Left ventricle myocardium inferior (tissue), 1 donor: ENCODE measurements at places on chromosomes 5 and 9.

DNA sequence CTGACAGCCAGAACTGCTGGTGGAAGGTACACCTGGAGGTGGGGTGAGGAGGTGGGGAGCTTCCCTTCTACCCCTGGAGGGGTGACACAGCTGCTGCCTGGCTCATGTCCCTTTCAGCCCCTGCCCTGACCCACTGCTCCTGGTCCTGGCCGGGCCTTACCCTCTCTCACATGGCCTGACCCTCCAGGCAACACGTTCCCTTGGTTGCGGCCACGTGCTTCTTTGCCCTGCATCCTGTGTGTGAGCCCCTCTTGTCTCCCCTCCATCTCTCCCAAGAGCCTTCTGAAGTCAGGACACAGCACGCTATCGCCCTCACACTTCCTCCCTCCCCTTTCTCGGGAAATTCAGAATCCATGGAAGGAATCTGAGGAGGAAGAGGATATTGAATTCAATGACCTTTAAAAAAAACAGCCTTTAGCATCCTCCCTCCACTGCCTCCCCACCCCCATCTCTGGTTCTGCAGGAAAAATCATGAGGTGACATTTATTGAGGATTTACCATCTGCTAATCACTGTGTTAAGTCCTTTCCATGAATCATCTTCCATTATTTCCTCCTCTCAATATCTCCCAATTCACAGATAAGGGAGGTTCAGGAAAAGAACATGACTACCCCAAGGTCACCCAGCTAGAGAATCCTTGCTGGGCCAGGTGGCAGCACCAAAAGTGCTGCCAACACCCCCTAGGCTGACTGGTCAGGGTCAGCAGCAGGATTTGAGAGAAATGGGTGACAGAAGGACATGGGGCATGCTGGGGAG lies 8.3 kb downstream of the AQP3 start:
- H3K27me3 ChIP-seq: peaks cover 23% of the 10 kb centered on the region
- H3K4me3 ChIP-seq: no peak overlapping the region
- H3K4me1 ChIP-seq: peaks cover 34% of the 10 kb centered on the region
- no peak for DNase-seq
- H3K27ac ChIP-seq: peak overlapping the region; percentile 64

- H3K27ac ChIP-seq: peak overlapping the region; percentile 86
- no peaks in the 10 kb centered on the region for H3K27me3 ChIP-seq
- peaks cover 47% of the 10 kb centered on the region for H3K4me1 ChIP-seq
Observed at GRCh38 chr5:10301842-10302610, 5.7 kb downstream of the CMBL start.

DNA sequence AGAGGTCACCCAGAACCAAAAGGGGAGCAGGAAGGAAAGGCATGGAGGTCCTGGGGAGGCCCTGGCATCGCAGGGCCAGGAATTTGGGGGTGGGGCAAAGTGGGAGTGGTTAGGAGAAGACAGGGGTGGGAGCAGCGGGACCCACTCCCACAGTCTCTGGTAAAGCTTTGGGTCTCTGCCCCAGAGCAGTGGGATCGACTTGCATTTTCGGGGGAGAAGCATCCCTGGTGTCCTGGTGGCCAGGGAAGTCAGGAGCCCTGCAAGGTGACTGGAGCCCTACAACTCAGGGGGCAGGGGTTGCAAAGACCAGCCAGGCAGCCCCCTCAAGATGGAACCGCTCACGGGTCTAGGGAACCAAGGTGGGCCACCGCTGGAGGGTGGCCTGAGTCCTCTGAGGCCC lies 22.4 kb upstream of the GTF3C5 start:
- no peak overlapping the region for H3K27ac ChIP-seq
- no peak for DNase-seq
- no peak overlapping the region for H3K4me3 ChIP-seq
- H3K36me3 ChIP-seq: no peaks in the 10 kb centered on the region
- no peaks in the 10 kb centered on the region for H3K4me1 ChIP-seq
- H3K27me3 ChIP-seq: peaks cover 54% of the 10 kb centered on the region

GRCh38 chr9:1366276-1366675 lies 316.1 kb downstream of the DMRT2 start:
- H3K27ac ChIP-seq: no peak overlapping the region
- H3K27me3 ChIP-seq: no peaks in the 10 kb centered on the region
- H3K4me1 ChIP-seq: no peaks in the 10 kb centered on the region
- no peaks in the 10 kb centered on the region for H3K36me3 ChIP-seq
- H3K4me3 ChIP-seq: no peak overlapping the region
- no peak for DNase-seq

GRCh38 chr5:113217619-113218184 lies 217.1 kb downstream of the TSSK1B start:
- no peak for DNase-seq
- no peaks in the 10 kb centered on the region for H3K36me3 ChIP-seq
- peak overlapping the region; percentile 52 for H3K4me3 ChIP-seq
- H3K27ac ChIP-seq: peak overlapping the region; percentile 91

GRCh38 chr5:133930061-133930812 lies 38.2 kb downstream of the C5orf15 start:
- H3K27me3 ChIP-seq: peaks cover 14% of the 10 kb centered on the region
- DNase-seq: no peak
- no peak overlapping the region for H3K4me3 ChIP-seq
- H3K36me3 ChIP-seq: no peaks in the 10 kb centered on the region
- no peak overlapping the region for H3K27ac ChIP-seq

DNA sequence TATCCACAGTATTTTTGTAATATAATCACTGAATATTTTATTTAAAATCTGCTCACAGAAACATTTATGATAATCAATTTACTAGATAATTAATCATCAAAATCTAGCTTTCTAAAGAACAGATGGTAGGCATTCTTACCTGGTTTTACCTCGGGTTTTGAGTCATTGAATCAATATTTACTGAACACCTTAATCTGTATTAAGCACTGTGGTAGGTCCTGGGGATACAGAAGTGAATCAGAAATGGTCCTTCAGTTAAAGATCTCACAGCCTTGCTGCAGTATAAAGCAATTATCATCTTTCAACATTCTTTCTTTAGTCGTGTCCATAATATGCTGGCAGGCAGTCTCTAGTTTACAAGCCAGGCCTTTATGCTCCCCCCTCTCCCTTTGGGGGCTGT lies 2.0 kb upstream of the MEIKIN start:
- no peak overlapping the region for H3K27ac ChIP-seq
- peaks cover 6% of the 10 kb centered on the region for H3K27me3 ChIP-seq
- DNase-seq: no peak

DNA sequence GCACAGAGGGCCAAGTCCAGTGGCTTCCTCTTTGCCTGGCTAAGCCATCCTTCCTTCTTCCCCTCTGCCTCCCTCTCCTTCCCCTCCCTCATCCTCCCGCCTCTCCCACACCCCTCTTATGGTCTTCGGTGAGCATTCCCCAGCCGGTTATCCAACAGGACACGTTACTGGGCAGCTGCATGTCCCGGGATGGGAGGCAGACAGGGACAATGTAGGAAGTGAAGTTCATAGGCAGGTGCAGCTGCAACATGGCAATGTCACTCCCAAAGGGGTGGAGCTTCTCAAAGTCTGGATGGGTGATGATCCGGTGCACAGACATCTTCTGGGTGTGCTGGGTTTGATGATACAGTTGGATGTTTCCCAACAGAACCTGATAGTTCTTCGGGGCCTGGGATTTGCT lies 71.4 kb upstream of the SPTLC1 start:
- no peak overlapping the region for H3K4me3 ChIP-seq
- peaks cover 25% of the 10 kb centered on the region for H3K27me3 ChIP-seq
- no peak overlapping the region for H3K27ac ChIP-seq
- no peaks in the 10 kb centered on the region for H3K4me1 ChIP-seq
- DNase-seq: no peak

DNA sequence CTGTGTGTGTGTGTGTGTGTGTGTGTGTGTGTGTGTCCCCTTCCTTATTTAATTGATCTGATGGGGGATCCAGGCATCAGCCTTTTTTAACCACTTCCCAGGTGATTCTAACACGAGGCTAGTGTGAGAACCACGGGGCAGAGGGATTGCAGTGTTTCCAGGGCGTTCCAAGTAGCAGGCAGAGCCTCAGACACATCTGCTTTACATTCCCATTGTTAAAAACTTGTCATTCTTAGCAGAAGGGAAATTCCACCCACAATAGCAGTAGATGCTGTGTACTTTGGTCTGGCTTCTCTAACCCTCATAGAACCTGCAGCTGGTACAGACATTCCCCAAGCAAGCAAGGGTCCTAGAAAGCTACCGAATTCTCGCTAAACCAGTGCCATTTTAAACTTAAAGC lies 81.9 kb upstream of the SLC30A5 start:
- no peak overlapping the region for H3K27ac ChIP-seq
- H3K4me3 ChIP-seq: no peak overlapping the region
- no peak for DNase-seq
- no peaks in the 10 kb centered on the region for H3K27me3 ChIP-seq
- H3K36me3 ChIP-seq: no peaks in the 10 kb centered on the region

DNA sequence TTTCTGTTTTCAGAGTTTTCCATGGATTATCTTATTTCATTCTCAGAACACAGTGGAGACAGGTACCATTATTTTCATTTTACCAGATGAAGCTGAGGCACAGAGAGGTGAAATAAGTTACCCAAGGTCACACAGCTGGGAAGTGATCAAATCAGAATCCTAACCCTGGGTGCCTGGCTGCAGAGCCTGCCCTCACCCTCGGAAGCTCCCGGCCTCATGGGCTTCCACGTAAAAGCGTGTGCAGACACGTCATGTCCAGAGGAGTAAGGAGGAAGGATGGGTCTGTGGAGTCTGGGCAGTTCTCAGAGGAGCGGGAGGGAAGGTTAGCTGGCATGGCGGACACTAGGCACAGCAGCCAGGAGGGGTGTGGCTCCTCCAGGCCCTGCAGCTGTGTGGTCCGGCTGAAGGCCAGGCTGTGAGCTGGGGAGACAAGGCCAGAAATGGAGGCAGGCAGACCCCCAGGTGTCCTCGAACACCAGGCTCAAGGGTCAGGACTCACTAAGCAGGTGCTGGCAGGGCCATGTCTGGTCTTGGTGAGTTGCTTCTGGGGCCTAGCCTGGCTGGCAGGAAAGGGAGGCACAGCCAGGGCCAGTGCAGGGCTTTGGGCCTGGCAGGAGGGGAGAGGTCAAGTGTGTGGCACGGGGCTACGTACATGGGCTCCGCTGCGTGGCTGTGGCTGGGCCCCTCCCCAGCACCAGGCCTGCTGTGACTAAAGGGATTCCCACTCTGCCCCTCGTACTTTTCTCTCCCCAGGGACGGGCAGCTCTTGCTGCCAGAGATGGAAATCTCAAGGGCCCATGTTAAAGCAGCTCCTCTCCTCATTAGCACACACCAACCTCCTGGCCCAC lies 5.6 kb downstream of the TBC1D9B start:
- no peak overlapping the region for H3K27ac ChIP-seq
- H3K27me3 ChIP-seq: no peaks in the 10 kb centered on the region
- no peak overlapping the region for H3K4me3 ChIP-seq
- H3K4me1 ChIP-seq: peaks cover 11% of the 10 kb centered on the region
- no peak for DNase-seq

DNA sequence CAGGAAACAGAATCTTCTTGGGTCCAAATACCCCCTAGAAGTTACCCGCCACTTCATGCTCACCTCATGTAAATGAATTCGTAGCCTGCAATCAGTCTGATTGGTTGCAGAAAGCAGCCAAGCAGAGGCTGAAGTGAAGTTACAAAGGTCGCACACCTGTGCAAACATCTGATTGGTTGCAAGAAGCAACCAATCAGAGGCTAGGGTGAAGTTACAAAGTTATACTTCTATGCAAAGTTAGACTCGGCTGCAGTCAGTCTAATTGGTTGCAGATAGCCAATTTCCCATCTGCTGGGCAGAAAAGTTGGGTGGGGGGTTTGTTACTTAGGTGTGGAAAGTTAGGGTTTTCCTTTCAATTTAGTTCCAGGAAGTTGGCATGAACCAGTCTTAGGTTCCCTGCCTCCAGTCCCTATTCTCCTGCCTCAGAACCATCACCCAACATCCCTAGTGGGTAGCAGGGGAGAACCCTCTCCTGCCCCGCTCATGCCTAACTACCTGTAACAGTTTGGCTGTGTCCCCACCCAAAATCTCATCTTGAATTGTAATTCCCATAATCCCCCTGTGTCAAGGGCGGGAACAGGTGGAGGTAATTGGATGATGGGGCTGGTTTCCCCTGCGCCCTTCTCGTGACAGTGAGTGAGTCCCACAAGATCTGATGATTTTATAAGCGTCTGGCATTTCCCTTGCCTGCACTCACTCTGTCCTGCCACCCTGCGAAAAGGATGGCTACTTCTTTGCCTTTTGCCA lies 1.2 kb upstream of the RUSC2 start:
- DNase-seq: no peak
- H3K27ac ChIP-seq: peak overlapping the region; percentile 93
- H3K36me3 ChIP-seq: no peaks in the 10 kb centered on the region
- H3K27me3 ChIP-seq: no peaks in the 10 kb centered on the region
- peaks cover 51% of the 10 kb centered on the region for H3K4me1 ChIP-seq

DNA sequence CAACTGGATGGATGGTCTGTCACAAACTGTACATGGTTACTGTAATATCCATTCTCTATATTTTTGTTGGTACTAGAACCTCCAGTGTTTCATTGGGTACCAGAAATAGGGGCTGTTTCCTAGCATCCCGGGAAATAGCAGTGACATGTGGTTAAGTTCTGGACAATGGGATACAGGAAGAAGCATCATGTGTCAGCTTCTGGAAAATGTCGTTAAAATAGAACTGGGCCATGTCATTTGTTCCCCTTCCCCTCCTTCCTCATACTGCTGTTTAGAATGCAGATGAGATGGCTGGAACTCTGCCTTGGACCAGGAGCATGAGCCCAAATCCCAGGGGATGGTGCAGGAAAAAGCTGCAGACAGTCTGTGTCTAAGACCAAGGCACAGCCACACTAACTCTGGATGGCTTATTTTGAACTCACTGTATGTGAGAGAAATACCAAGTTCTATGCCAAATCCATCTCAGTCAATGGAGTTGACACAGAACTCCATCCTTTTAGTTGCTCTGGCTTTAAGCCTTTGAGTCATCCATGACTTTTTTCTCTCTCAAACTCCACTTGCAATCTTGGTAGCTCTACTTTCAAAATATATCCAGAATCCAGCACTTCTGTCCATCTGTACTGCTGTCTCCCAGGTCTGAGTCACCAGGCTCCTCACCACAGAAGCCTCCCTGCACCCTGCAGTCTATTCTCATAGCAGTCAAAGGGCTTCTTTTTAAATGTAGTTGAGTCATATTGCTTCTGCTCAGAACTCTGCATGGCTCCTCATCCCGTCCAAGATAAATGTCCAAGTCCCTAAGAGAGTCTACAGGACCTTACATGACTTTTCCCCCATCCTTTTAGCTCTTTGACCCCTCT lies 184.2 kb downstream of the NSG2 start:
- H3K4me1 ChIP-seq: peaks cover 4% of the 10 kb centered on the region
- no peaks in the 10 kb centered on the region for H3K36me3 ChIP-seq
- no peak for DNase-seq
- no peak overlapping the region for H3K27ac ChIP-seq
- H3K27me3 ChIP-seq: peaks cover 25% of the 10 kb centered on the region

DNA sequence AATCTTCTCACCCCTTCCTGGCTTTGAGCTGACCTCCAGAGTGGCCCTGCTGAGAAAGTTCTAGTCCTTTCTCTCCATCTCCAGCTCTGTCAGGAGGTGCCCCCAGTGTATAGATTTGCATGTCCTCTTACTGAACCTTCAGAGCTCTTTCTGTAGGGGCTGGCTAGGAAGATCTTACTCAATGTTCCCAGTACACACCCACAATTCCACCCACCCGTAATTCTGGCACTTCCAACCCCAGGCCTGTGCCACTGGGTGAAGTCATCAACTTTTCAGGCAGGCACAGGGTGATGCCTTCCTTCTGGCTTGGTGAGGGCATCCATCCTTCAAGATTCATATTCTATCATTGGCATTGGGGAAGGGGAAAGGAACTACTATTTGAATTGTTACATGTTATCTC lies 75.9 kb downstream of the ACER2 start:
- H3K27ac ChIP-seq: no peak overlapping the region
- no peaks in the 10 kb centered on the region for H3K36me3 ChIP-seq
- no peaks in the 10 kb centered on the region for H3K4me1 ChIP-seq
- H3K4me3 ChIP-seq: no peak overlapping the region
